Activated gamma-delta T cell (primary cell): ENCODE measurements at places on chromosomes 6 and 20.

DNA sequence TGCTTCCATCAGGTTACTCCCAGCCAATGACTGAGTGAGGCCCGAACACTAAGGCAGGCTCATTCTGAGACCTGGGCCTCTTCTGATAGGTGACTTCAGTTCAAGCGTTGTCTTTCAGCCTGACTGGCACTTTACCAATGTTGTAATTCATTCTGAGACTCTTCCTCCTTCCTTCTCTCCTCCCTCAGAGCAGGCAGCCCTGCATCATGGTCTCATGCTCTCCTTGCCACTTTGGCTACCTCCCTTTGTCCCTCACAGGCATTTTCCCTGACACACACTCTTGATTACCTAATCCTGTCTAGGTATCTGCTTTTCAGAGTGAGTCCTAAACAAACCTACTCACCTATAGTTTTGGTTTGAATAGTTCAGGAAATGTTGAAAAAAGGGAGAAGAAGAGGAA, 12.6 kb upstream of the WFDC12 start:
- no peak for DNase-seq

GRCh38 chr6:162290846-162291465, 436.6 kb downstream of the PRKN start:
- no peak for DNase-seq

DNA sequence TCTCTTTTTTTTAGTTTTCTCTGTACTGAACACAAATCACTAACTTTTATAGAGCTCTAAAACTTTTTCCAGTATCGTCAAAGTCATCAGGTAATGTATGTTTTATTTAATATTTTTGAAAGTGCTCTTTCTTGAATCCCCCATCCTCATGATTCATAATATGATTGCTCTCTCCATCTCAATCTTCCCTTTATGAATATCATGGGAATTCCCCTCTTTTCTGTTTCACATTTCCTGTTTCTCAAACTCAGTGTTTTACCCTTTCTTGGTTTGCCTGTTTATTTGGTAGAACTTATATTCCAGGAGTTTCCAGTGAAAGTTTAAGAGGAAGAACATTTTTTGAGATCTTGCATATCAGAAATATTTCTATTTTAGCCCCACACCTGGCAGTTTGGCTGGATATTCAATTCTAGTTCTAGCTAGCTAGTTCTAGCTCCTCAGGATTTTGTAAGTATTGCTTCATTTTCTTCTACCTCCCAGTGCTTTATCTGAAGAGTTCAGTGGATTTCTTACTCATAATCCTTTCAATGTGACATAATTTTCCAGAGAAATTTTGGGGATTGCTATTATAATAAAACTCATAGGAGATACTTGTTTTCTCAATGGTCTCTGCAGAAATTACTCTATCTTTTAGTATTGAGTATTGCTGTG, 6.1 kb upstream of the C6orf58 start:
- no peak for DNase-seq

DNA sequence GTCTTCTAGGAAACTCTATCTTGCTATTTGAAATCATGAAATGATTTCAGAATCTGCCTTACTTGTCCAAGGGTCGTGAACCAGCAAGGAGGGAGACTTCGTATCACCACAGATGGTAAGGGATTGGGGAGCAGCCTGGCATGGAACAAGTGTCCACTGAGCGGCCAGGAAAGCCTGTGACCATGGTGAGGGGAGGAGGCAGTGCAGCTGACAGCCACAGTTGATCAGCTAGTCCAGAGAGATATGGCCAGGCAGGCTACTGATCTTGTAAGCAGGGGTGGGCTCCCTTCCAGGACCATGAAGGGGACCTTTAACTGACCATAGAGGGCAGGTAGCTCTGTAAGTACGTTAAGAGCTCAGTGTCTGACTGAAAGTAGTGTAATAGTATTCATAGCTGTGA, 96.8 kb upstream of the TENT5A start:
- no peak for DNase-seq

GRCh38 chr6:162177746-162178145, 549.8 kb downstream of the PRKN start:
- no peak for DNase-seq

DNA sequence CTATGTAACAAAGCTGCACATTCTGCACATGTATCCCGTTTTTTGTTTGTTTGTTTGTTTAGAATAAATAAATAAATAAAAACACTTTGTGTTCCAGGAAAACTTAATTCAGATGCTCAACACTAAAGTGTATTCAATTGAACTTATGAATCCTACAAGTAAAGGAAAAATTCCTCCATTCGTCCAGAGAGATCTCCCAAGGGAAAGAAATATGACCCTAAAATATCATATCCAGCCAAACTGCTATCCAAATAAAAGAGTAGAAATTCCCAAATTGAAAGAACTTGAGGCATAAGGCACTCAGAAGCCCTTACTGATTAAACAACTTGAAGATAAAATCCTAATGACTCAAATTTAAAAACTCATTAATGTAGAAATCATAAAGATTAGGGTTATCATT, 90.4 kb downstream of the MOXD1 start:
- DNase-seq, result no peak

DNA sequence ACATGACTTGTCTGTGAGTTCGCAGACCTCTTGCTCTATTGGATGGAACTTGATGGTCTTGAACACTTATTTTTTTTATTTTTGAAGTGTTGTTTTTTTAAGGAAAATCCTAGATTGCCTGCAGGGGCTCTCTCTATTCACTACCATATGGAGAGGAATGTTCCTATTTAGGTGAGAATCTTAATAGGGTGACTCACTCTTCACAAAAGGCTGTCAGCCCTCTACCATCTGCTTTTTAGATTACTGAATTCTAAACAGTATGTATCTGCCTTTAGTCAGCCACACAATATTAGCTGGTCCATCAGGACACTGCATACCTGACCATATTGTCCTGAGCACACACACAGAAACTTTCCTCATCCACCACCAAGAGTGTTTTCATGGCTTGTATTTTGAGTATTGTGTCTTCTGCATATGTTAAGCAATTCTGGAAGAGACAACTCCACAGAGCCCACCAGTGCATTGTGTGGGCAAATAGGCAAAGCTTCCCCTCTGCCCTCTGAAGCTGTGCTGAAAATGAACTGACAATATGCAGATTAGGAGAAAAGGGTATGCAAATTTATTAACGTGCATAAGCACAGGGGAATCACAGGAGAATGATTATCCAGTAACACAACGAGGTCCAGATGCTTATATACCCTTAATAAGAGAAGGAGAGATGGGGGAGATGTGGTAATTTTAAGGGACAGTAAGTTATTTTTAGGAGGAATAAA, 6.6 kb upstream of the BTBD9 start:
- no peak for DNase-seq

DNA sequence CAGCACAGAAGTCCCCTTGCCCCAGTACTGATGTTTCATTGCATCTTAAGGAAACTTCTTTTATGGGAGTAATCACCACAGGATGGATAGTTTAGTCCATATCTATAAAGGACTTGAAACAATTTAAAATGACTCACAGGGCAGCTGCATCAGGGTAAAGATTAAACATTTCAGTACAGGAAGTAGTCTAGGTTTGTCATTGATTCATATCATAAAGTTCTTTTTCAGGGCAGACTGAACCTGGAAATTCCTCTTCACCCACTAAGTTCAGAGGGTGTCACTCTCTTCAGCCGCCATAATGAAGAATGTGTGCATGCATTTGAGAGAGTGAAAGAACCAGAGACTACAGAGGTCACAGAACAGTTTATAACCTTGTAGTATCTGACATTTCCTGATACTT, 296.3 kb upstream of the JAG1 start:
- DNase-seq, result no peak

- DNase-seq, result no peak
Observed at GRCh38 chr6:170129691-170130171, 161.1 kb downstream of the DLL1 start.

DNA sequence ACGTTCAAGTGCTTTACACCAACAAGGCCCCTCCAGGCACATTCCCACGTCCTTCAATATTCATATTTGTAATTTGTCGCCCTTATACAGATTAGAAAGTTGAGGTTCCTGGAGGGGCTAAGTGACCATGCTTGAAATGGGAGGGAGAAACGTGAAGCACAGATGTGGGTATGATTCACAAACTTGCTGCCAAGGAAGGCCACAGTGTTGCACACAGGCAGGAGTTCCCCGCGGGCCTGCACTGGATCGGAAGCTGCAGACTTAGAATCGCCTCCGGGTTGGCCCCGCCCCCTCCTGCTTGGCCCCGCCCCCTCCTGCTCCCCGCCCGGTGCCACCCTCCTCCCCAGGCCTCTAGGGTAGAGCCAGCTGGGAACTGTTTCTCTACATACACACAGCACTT, 58.2 kb upstream of the QKI start:
- DNase-seq, result no peak

GRCh38 chr6:73207221-73207837, 18.0 kb downstream of the KHDC1L start:
- no peak for DNase-seq

GRCh38 chr20:35355372-35355771, 56.4 kb downstream of the UQCC1 start:
- no peak for DNase-seq

- no peak for DNase-seq
Observed at GRCh38 chr20:41274152-41274551, 43.4 kb downstream of the ZHX3 start.

DNA sequence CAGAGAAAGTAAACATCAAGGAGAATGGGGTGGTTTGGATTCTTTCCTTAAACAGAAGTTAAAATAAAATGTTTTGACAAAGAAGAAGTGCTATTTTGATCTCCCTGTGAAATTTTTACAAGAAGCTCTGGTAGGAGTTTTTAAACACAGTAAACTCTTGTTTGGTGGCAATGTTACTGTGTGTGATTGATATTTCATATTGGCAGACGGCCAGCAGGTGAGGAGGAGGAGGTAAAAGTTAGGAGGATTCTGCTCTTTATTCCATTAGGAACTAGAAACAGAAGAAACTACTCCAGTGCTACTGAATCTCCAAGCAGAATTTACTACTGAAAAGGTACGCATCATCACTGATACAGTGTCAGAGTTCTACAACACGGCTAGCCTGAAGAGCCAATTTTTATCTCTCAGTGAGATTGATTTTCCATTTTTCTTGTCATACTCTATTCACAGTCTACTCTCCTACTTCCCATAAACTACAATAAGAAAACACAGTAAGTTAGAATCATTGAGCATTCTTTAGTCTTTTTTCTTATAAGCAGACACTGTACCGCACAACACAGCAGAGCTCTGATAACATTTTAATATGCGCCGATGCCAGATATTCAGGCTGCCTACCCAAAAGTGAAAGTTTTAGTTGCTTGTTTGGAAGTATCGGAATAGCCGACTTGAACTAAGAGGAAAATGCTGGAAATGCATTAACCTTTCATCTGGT, 21.2 kb upstream of the AFDN start:
- DNase-seq, result no peak

DNA sequence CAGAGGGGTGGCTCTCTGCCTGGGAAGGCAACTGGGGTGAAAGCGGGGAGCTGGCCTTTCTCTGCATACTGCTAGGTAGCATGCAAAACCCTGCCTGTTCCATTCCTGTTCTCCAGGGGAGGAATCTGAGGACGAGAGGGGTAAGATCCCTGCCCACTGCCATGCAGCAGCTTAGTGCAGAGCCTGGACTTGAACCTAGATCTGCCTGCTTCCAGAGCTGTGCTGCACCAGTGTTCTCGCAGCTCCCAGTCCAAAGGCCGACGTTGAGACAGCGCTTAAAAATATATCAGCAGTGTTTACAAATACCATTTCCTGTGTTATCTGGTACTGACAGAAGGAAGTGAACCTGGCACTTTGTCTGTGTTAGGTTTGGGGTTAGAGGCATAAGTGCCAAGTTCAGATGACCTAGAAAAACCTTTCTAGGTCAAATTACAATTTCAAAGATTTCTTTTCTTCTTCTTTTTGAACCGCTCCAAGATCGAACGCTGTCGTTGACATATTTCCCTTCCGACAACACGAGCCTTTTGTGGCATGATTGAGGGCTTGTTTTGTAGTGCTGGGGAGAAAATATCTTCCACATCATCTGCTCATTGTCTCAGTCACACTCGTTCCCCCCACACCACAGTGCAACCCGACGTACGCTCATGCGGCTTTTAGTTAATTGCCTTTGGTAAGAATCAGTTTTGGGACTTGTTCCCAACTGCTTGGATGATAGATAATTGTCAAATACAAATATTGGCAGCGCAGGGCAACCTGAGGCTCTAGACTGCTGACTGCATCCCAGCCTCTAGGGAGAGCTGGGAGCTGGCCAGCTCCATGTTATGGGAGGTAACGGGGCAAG, 44.6 kb downstream of the TOX2 start:
- DNase-seq, result no peak

DNA sequence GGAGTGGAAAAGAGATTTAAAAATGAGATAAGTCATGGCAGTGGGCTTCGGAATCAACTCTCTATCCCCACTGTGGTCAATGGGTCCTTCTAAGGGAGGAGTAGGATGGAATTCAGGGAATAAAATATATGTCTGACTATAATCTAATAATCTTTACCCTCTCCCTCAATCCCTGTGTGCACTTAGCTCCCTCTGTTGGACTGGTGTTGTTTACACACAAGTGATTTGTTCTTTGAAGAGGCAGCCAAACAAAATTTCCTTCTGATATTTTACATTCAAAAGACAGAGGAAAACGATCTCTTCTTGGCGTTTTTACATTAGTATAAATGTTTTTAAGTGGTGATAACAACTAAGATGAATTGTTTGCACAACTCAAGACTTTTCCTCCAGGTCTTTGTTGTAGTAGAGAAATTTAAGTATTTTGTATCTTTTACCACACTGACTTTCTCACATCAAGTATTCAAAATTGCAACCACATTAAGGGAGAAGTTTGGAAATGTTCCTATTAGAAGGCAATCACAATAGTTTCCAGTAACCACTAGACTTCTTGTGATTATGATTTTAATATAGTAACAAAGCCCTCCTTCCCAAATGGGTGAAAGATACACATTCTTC, 317.8 kb downstream of the CENPW start:
- no peak for DNase-seq

GRCh38 chr20:3248993-3249347, 10.0 kb upstream of the SLC4A11 start:
- DNase-seq, result no peak

DNA sequence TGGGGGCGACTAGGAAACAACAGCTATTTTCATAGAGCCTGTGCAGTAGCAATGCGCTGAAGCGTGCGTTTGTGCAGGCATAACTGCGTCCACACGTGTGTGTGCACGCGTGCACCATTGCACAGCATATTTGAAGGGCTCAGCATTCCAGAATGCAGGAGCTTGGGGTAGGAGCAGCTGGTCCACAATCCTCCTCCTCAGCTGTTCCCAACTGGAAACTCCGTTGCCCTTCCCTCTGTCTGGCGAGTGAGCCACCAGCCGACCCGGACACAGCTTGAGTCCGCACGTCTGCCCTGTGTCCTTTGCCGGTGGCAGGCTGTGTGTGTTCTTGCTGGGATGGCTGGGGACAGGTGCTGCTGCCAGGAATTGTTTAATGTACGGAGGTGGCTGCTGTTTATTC, 110.2 kb downstream of the SASH1 start:
- DNase-seq, result no peak

GRCh38 chr6:25486550-25486949, 165.5 kb upstream of the SCGN start:
- DNase-seq, result no peak
